ENCODE measurements at places on chromosomes 2 and 18. TPM values are rescaled to one million over a fixed set of nuclear protein-coding genes. Genes with fewer than 3 reads are reported as not detected.

GRCh38 chr18:72155327-72155726 is 388.8 kb downstream of the CBLN2 start:
- DNase-seq: no peak

DNA sequence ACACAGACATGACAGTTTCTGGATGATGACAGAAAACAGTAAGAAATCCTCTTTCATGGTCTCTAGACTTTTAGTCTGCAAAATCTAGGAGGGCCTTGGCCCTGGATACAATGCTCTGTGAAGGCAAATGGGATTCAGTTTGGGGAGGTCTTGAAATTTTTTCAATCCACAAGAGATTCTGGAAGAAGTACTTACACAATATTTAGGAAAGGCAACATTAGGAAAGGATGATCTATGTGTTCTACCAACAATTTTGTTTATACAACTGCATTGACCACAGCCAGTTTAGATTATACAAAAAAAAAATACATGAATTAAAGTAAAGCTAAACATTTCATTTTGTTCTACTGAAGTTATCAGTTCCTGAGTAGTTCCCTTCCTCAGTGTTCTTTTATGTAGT is 208.0 kb downstream of the SRBD1 start:
- DNase-seq: no peak

DNA sequence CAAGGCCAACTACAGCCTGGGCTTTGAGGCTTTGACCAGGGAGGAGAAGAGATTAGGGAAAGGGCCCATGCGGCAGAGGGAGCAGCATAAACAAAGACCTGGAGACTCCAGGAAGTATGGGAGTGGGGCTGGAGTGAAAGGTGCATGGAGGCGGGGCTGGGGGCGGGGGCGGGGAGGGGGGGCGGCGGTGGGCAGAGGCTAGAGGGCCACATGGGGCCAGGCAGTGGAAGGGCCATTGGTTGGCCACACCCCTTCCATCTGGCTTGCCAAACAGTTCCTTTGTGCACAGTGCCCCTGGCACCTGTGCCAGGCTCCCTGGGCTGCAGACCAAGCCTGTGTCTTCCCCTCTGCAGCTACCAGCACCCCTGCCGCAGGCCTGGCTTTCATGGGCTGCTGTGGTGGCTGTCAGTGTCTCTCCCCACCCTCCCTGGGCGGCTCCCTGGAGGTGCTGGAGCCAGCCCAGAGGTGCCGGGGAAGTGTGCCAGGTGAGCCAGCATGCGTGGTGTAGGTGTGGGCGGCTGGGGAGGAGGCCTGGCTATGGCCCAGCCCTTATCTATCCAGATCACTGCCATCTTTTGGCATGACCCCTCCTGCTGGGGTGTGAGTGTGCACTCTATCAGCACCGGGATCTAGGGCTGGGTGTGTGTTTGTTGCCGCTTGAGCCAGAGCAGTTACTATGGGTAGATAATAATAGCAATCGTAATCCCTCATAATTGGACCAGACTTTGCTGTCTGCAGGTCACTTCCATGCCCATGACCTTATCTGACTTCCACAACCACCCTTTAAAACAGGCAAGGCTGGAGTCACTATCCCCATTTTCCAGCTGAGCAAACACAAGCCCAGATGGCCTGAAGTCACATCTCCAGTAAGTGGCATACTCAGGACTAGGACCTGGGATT is 30.5 kb downstream of the DNMT3A start:
- DNase-seq: no peak

DNA sequence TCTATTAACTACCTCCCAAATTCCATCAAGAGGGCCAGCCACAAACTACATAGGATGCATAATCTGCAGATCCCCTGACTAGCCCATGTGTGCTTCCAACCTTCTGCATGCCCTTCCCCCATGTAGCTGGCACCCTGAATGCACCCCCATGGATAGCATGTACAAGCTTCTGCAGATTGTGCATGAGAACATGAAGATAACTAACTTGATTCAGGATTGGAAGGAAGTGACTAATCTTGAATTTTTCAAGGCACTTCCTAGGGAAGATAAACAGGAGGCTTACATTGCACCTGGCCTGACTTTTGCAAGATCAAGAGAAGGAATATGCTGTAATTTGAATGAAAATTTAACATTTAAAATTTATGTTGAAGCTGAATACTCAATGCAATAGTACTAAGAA is 66.7 kb downstream of the CDC42EP3 start:
- no peak for DNase-seq

GRCh38 chr2:177275040-177275742 is 10.7 kb upstream of the NFE2L2 start:
- no peak for DNase-seq

- DNase-seq: no peak
Measured at GRCh38 chr2:146451972-146452371, 1392.9 kb upstream of the ACVR2A start.

GRCh38 chr2:143347271-143347695 is 218.1 kb downstream of the ARHGAP15 start:
- no peak for DNase-seq

- no peak for DNase-seq
Measured at GRCh38 chr2:157540102-157540501, 88.6 kb downstream of the ACVR1C start.

The BCS1L gene
- total RNA-seq: 27.5 TPM

The TBC1D8 gene
- total RNA-seq: 38.6 TPM

The SNORC gene
- 2.7 TPM for total RNA-seq
